NCI-H1930 (cell line): ENCODE measurements at places on chromosomes 6 and 20.

- no peak for DNase-seq
Observed at GRCh38 chr6:153043719-153044118, 41.2 kb upstream of the MTRF1L start.

- no peak for DNase-seq
Observed at GRCh38 chr6:33918175-33918695, 114.4 kb upstream of the MLN start.

GRCh38 chr6:111486921-111487320 is 3.9 kb upstream of the REV3L start:
- DNase-seq = no peak

DNA sequence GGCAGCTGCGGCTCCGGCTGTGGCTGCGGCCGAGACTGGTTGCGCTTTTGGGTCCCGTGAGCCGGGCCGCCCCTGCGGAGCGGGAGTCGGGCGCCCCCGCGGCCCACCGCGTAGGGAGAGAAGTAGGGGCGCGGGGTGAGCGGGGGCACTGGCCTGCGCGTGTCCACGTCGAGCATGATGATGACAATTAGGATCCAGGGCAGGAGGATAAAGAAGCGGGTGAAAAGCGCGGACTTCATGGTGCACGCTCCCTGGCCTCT is 739 bp downstream of the B3GAT2 start:
- no peak for DNase-seq

DNA sequence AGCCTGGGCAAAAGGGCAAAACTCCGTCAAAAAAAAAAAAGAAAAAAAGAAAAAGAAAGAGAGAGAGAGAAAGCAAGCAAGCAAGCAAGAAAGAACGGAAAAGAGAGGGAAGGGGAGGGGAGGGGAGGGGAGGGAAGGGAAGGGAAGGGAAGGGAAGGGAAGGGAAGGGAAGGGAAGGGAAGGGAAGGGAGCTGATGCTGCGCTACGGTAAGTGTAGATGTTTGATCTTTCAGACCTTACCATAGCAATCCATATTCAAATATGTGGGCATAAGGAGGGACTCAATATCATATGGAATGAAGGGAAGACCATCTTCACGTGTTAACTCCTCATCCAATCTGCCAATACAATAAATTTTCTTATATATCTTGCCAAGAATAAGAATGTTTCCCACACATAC is 11.9 kb downstream of the DPPA5 start:
- no peak for DNase-seq

DNA sequence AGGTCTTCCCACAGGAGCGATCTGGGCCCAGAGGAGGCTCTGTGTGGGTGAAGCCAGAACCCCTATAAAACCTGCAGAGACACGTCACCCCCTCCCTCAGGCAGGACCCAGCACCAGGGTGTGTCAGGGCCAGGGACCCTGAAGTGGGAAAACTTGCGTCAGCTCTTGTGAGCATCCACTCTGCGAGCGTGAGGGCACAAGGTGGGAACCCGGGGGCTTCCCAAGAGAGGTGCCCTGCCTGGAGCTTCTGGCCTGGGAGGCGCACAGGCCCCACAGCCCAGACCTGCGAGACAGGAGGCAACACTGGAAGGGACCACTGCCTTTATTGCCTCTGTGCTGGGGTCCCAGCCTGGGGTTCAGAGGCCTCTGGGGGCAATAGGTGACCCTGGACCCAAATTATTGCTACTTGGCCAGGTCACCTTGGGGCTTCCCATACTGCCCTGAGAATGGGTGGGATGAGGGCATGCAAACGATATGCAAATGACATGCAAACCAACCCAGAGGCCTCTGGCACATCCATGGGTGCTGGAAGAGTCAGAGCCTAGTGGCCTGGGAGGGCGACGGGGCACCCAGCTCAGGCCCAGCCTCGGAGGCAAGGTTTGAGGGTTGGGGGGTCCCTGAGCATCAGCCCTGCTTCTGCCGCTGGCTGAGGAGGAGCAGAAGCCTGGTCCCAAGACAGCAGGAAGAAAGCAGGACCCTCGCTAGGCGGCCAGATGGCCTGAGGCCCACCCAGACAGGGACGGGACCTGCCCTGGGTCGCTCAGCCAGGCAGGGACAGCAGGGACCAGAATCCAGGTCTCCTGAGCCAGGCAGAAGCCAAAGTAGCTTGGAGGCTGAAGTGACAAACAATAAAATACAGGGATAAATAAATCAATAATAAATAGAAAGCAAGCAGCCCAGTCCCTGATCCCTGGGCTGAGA is 5.1 kb upstream of the C20orf144 start:
- DNase-seq = no peak

DNA sequence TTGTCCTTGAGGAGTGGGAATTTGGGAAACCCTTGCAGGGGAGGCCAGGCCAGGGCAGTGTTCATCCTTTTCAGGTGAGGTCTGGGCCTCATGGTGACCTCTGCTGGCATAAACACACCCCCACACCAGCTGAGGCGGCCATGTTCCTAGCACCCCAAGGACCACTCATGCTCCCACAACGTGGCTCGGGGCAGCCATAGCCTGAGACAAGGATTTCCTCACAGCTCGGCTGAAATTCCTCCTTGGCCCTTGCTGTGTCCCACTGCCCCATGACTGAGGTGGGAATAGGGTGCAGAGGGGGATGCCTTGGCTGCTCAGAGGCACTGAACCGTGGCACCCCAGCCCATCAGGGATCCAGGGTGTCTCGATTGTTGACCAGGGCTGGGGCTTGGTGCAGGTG is 27.3 kb upstream of the SPDEF start:
- DNase-seq = no peak

DNA sequence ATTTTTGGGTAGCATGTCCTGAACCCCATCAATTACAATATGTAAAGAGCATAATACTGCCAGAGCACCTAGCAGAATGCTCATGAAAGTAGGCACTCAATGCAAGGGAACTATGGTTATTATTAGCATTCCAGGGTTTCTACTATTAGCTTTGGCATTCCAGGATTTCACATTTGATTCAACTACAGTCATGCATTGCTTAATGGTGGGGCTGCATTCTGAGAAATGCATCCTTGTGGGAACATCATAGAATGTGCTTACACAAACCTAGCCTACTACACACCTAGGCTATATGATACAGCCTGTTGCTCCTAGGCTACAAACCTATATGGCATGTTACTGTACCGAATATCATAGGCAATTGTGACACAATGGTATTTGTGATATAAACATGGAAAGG is 247.8 kb downstream of the CD83 start:
- no peak for DNase-seq

DNA sequence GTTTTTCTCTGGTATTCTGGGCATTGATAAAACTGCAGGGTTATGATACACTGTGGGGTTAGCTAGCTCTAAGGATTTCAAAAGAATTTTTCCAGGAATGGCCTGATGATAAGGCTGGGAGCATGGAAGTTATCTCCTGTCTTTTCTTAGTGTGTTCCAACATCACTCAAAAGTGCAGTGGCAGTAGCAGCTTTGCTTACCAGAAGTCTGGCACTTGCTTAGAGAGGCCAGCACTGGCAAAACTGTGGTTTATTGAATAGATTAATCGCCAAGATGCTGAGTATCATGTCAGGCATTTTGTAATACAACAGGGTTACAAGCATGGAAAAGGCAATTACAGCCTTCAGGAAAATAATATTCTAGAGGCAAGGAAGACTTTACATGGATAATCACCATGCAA is 719.5 kb upstream of the GJE1 start:
- DNase-seq = no peak

DNA sequence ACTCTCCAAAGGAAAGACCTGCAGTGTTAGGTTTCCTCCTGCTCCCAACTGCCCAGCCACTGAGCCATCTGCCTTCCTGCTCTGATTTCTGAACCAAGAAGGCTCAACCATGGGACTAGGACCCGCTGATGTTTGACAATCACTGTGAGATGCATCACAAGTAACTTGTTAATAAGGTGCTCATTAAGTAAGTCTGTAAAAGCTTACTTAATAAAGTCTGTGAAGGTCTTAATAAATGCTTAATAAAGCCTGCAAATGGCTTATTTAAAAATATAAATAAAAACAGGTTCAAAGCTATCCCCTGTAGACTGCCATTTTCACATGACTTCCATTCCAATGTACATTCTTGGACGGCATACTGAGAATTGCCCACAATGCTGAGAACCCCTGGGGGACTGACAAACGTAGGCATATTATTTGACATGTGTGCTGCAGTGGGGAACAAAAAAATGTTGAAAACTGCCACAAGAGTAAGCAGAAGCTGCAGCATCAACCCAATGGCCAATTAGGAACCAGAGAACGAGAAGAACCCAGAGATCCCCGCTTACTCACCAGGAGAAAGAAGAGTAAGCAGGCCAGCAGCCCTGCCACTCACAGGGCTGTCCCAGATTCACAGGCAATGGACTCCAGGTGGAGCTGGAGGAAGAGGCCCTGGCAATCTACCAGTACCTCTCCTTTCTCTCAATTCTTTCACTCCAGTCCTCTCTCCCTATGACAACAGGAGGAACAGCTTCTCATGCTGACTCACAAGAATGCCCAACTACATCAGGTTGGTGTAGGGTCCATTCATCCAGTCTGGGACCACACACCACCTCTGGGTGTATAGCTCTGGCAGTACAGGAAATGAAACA is 19.5 kb downstream of the KIF13A start:
- DNase-seq = no peak

GRCh38 chr20:17227669-17228623 is 1.1 kb downstream of the PCSK2 start:
- DNase-seq = no peak

DNA sequence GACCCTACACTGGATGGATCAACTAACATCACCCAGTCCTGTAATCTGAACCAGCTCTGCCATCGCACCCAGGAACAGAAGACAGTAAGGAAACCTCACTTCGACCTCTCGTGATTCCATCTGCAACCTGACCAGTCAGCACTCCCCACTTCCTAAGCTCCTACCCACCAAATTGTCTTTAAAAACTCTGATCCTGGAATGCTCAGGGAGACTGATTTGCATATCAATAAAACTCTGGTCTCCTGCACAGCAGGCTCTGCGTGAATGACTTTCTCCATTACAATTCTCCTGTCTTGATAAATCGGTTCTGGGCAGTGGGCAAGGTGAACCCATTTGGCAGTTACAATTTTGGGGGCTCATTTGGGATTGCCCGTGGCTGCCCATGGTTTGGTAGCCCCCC is 18.3 kb upstream of the AGPAT4 start:
- DNase-seq = no peak

DNA sequence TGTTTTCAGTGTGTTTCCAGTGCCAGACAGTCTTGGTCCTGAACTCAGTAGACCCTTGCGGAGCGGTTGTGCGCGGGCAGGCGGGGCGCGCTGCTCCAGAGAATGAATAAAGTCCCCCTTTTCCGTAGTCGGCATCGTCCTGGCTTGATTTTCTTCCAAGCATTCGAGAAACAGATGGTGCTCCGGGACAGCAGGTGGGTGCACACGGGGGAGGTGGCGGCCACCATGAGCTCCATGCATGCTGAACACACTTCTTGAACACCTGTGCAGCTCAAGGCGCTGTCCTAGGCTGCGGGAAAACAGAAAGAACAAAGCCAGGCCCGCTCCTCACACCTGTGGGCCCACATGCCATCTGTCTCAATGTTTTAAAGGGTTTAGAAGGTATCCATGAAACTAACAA is 125.2 kb downstream of the TAF4 start:
- no peak for DNase-seq

- no peak for DNase-seq
Observed at GRCh38 chr6:9761220-9761619, 653.7 kb downstream of the TFAP2A start.

- no peak for DNase-seq
Observed at GRCh38 chr6:17867880-17868279, 119.6 kb downstream of the KIF13A start.

- no peak for DNase-seq
Observed at GRCh38 chr20:1297486-1297885, 31.4 kb downstream of the SNPH start.

DNA sequence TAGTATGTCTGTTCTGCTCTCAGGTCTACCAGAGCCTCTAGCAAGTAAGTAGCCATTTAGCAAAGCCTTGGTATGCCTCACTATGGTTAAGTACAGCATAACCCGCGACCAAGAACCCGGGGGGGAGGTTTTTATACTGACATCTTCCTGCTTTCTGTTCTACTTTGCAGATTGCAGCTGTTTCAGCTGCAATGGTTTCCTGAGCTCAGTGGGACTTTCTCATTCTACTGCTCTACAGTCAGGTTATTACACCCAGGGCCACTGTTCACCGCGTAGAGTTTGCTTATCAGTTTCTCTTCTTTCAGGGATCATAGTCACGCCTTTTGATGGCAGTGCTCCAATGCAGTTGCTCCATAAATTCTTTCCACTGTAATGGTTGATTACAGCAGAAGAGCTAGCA is 631.3 kb downstream of the TFAP2A start:
- no peak for DNase-seq

- DNase-seq = no peak
Observed at GRCh38 chr6:113989675-113990074, 18.7 kb upstream of the HDAC2 start.

DNA sequence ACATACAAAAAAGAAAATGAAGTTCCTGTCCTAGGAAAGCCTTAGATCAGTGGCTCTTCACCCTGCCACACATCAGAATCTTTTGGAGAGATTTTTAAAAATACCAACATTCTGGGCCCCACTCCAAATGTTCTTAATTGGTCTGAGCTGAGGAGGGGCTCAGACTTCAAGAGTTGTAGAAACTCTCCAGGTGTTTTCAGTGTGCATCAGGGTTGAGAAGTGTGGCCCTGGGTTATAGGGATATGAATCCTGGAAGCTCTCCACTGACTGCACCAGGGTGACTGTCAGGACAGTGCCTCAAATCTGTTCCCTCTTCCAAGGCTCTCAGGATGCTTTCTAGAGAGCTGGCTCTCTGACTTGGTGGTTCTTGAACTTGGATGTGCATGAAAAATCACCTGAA is 5.5 kb upstream of the MYLK2 start:
- DNase-seq = no peak

- DNase-seq = no peak
Observed at GRCh38 chr6:162546905-162547304, 180.7 kb downstream of the PRKN start.

DNA sequence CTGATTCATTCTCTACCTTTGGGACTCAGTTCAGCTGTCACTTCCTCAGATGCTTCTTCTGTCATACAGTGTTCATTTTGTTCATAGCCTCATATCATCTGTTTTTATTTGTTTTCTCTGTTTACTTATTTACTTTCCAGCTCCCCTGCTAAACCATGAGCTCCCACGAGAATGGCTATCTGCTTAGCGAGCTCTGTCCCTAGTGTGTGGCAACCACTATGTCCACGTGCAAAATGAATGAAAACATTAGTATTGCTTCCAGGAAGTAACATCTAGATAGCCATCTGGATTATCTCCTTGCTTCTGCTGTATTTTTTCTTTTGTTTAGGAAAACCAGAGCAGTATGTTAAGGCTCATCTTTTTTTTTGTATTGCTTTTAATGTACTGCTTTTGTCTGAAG is 417.0 kb upstream of the SLC35B3 start:
- DNase-seq = no peak

DNA sequence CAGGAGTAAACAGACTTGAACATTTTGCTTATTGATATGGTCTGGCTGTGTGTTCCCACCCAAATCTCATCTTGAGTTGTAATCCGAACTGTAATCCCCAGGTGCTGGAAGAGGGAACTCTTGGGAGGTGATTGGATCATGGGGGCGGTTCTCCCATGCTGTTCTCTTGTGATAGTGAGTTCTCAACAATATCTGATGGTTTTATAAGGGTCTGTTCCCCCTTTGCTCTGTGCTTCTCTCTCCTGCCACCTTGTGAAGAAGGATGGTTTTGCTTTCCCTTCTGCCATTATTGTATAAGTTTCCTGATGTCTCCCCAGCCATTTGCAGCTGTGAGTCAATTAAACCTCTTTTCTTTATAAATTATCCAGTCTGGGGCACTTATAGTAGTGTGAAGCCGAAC is 40.0 kb downstream of the MYLIP start:
- DNase-seq = peak; percentile 22
